Activated gamma-delta T cell treated with anti-CD3 and anti-CD28 coated beads, Interleukin-2, amount 50 U/mL, for 16 hours (primary cell): ENCODE measurements at places on chromosomes 4 and X.

DNA sequence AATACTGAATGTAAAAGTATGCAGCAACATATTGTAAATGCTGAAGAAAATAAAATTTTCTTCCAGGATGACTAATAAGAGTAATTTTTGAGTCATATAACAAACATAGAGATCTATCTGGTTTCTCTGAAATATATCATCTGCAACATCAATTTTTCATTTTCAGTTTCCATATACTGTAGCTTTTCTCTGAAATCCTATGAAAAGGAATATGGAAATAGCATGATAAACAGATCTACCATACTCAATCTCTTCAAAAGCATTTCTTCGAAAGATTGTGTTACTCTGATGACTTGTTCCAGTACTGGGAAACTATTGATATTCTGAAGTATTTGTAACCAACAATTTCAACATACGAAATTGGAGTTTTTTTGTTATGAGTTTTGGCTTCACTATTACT lies 1156.7 kb downstream of the FAM133A start:
- DNase-seq: no peak

- DNase-seq: no peak
Measured at GRCh38 chr4:43512253-43512652, 619.7 kb downstream of the GRXCR1 start.

DNA sequence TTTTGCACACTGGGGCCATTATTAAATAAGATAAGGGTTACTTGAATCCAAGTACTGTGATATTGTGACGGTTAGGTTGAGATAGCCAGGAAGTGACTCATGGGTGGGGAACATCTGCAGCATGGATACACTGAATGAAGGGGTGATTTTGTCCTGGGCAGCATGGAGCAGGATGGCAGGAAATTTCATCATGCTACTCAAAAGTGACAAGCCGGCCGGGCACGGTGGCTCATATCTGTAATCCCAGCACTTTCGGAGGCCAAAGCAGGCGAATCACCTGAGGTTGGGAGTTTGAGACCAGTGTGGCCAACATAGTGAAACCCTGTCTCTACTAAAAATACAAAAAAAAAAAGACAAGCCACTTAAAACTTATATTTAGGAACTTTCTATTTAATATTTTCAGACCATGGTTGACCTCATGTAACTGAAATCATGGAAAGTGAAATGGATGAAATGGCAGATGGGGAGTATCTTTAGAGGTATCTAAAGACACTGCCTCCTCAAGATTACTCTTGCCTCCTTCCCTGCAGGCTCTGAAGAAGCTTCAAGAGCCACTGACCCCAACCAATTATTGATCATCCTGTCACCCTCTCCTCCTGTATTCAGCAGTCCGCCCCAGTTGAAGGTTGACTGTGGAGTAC lies 3.9 kb upstream of the TRIM60 start:
- DNase-seq: no peak

GRCh38 chr4:56817840-56818491 lies 3.5 kb downstream of the SPINK2 start:
- no peak for DNase-seq

DNA sequence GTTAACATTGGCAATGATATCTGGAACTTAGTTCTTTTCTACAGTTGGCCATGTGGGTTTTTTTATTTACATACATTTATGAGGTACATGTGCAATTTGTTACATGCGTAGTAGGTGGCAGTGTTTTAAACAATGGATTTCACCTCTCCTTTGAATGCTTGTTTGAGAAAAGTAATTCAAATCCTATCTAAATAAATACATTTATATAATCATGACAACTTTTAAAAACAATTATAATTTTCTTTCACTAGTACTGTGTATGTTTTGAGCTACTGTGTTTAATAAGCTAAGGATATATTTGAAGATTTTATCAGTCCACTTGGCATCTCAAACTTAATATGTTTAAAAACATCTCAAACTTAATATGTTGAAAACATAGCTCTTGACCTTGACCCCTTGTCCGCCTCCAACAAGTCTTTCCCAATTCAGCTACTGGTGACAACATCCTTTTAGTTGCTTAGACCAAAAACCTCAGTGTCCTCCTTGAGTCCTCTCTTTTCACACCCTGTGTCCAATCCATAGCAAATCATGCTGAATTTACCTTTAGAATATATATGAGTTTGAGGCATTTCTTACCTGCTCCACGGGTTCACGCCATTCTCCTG lies 14.5 kb downstream of the GUCY1B1 start:
- no peak for DNase-seq

GRCh38 chr4:74772106-74772505 lies 22.2 kb downstream of the BTC start:
- no peak for DNase-seq

GRCh38 chr4:123848606-123849005 lies 452.0 kb downstream of the SPRY1 start:
- no peak for DNase-seq

DNA sequence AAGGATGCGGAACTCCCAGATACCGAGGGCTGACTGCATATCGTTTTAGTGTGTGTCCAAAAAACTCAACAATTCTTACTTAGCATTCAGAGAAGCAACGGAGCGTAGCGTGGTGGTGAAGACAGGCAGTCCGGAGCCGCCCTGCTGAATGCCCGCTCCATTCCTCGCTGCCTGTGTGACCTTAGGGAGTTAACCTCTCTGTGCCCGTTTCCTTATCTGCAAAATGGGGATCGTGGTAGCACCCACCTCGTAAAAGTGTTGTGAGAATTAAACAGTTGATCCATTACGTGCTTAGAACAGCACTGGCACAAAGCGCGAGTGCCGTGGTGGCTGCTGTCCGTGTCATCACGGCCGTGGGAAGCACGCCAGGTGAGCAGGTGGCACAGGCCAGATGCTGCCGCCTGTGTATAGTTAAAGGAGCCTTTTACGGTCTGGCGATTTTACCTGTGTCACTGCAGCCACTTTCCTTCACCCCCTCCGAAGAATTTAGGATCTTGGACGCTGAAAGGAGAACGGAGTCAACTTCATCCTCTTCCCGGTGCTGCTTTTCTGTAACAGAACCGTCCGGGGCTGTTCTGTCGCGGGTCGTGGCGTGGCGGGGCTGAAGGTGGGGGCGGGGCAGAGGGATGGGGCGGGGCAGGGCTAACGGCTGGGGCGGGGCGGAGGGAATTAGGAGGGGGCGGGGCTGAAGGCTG lies 885 bp downstream of the CCDC110 start:
- no peak for DNase-seq

- no peak for DNase-seq
Measured at GRCh38 chr4:126776361-126776760, 856.4 kb upstream of the INTU start.

DNA sequence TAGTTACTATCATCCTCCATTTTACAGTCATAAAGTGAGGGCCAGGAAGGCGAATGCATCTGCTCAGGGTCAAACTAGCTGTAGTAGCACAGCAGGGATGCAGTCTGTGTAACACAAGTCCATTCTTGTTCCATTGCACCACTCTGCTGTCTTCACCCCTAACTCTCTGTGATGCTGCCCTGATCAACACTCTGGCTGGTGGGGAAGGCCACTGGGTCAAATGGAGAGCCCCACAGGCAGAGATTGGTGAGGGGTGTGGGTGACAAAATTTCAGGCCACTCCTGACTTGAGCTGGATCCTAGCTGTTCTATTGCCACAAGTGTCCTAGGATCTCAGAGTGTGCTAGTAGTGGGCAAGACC lies 136.5 kb downstream of the PJA1 start:
- no peak for DNase-seq

GRCh38 chrX:14291666-14292500 lies 237.5 kb upstream of the GLRA2 start:
- no peak for DNase-seq
